Stimulated activated CD4-positive, alpha-beta T cell treated with anti-CD3 and anti-CD28 coated beads, Interleukin-15, amount 100 ng/mL, for 1 hour (primary cell): ENCODE measurements at places on chromosomes 2 and 18.

- DNase-seq: no peak
Measured at GRCh38 chr2:61420991-61421544, 49.8 kb downstream of the USP34 start.

- DNase-seq: no peak
Measured at GRCh38 chr2:151302879-151303278, 13.4 kb upstream of the NMI start.

DNA sequence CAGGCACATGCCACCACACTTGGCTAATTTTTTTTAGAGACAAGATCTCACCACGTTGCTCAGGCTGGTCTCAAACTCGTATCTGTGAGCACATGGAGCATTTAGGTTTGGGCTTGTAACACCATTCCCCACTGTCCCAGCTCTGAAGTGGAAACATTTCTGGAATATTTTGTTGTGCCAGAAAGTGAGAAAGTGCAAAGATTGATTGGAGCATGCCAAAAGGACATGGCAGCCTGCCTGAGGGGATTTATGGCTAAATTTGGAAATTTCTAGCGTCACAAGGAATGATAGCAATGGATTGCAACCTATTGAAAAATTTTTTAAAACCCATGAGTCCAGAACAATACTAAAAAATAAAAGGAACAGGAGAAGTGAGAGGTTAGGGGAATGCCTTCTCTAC is 136.8 kb downstream of the ESCO1 start:
- no peak for DNase-seq

DNA sequence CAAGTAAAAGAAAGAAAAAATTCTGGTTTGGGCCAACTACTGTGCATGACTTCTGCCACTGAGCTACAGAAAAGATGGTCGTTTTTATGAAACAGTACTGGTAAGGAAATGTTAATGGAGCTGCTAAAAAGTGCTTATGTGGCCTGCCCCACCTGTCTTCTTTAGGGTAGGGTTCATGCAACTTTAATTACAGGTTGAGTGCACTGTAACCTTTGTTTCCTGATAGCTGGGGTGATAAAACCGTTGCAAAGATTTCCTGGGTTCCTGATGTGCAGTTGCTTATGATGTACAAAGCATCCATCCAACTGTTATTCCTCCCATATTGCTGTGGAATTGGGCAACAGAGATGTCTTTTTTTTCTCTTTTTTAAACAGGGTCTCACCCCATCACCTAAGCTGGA is 34.3 kb upstream of the PUM2 start:
- DNase-seq: no peak

DNA sequence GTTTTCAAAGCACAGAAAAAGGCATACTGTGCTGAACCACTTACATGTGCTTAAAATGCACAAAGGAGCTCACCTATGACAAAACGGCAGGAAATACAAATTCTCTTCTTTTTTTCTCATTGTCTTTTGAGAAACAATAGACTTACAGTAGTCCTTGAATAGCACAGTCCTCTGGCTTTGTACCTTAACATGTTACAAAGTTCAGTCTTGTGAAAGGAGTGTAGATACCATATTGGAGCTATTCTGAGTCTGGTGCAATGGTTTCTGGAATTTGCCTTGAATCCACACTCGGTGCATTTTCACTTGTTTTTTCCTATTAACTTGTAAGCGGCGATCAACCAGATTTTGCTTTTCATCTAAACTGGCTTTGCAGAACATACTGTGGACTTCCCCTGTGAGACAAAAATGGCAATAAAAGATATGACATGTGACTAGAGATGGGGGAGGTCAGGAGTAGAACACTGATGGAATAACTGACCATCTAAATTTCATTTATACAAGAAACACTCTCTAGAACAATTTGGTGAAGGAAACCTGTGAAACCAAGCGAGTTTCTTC is 109.7 kb downstream of the METTL8 start:
- DNase-seq: no peak

- DNase-seq: no peak
Measured at GRCh38 chr2:200159357-200159707, 147.2 kb upstream of the SPATS2L start.

- DNase-seq: no peak
Measured at GRCh38 chr2:236180076-236180816, 12.1 kb upstream of the GBX2 start.

DNA sequence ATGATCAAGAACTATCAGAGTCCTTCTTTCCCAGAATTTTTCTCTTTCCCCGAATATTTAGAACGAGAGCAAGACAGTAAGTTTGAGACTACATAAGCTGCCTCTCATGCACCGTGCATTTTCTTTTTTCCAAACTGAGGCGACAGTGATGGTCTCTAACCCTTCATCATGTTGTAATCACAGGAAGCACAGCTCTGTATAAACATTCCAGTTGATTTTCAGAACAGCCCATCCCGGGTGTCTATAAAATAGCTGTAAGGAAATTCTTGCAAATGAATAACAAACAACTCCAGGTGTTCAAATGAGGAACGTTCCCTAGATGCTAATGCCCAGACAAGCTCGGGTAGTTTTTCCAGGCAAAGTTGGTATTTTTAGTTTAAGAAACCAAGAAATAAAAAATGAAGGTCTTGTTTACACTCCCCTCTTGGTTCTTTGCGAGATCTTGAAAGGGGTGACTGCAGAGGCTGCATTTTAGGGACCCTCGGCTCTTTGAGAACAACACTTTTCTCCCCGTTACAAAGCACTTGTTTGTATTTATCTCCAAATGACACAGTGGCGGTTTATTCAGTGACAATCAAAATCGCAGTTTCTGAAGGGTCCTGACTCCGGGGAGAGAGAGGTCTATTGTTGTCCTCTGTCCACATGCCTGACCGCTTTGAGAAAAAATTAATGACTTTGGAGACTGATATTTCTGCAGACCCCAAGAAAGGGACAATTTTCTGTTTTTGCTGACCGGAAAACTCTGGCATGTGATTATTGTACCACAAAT is 101.1 kb upstream of the NCK2 start:
- no peak for DNase-seq

GRCh38 chr2:177714704-177715103 is 322.1 kb downstream of the AGPS start:
- no peak for DNase-seq

DNA sequence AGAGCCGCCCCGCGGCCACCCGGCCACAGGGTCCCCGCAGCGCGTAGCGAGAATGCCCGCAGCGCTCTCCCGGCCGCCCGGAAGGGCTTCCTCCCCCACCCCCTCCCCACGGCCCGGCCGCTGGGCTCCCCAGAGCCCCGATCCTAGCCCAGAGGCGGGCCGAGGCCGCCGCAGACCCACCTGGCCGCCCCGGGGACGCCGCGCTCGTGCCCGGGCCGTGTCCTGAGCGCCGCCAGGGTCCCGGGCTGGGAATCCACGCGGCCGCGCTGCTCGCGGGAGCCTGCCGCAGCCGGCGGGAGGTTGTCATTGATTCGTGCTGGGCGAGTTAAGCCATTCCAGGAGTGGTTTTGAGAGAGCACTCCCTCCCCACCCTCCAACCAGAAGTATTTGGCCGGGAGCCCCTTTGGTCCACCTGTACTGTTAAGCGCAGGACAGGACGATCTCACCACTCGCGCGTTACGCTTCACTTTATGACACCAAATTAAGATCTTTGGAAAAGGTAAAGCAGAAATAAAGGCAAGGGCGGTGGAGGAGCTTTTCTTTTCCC is 206.4 kb upstream of the SMAD2 start:
- no peak for DNase-seq

DNA sequence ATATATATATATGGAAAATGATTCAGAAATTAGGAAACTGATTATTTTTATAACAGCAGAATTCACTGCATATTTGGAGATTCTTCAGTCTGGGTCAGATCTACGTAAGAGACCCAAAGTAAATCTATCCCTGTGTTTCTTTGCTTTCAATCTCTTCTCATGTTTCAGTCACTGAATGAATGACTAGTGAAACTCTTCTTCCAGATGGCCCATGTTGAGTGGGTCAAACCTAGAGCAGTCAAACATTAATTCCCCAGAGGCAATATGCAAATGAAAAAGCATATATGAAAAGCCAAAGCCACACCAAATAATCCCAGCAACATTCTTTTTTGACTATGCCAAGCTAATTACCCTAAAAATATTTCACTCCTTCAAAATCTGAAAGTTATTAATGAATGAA is 317.3 kb downstream of the RBM43 start:
- no peak for DNase-seq

DNA sequence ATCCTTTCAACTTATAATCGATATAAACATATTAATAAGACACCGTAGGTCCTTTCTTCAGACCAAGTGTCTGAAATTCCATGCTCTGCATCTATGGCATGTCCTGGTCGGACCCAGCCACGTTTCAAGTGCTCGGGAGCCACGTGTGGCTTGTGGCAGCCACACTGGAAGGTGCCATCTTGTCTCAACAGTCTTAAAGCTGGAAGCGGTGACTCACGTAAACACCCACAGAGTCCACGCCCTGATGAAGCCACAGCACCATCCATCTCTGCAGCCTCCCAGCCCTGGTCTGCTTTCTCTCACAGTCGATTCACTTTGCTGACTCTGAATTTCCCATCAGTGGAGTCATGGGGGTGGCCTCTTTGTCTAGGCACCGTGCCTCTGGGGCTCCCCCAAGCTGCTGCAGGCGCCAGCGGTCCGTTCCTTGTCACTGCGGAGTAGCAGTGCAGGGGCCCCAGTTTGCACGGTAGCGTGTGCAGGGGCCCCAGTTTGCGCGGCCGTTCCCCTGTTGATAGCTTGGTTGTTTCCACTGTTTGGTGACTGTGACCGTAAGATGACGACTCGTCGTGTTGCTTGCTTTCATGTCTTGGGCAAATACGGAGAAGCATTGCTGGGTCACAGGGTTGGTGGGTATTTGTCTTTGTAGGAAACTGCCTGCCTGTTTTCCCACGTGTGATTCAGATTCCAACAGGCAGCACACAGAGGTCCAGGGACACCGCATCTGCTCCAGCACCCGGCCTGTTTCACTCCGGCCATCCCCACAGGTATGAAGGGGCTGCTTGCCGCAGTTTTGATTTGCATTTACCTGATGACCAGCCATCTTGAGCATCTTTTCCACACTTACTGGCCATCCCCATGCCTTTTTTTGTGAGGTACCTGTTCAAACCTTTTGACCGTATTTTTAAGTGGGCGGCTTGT is 240.3 kb downstream of the HDAC4 start:
- no peak for DNase-seq

DNA sequence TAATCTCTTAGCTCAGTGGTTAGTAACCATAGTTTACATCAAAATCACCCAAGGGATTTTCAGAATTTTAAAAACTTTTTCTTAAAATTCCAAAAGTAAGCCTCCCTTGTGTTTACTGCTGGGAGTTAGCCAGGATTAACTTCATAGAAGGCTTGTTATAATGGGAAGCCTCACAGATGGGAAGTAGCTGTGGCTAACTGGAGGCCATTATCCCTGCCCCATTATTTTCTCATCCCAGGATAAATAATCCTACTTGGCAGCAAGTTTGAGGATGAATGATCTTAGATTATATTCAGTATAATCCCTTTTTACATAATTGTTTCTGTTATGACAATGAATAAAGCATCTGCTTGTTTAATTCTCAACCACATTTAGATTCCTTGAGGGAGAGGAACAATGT is 25.5 kb downstream of the PLEK start:
- no peak for DNase-seq

DNA sequence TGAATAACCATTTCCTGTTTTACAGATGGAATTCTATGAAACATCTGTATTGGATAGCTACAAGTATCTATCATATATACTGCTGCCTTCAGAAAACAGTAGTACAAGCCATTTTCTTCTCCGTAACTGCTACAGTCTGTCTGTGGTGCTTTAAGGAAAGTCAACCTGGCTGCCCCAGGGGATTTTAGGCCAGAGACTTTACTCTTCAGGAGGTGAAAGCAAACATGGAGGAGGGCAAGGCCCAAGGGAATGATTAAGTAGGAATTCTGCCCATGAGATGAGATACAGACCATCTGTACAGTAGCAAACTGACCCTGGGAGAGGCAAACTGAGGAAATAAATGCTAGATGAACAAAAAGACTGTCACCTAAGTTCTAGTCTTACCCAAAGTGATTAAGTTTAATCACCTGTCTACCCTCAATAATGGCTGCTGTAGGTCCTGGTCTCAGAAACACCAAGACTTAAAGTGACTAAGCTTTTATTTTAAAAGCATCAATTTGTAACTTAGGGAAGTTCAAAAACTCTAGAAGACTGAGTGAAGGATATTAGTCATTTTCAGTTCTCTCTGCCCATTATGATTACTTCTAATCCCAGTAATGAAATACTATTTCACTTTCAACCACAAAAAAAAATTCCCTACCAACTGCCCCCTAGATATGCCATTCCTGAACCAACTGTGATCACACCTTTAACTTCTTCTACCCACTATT is 14.8 kb downstream of the MBD2 start:
- no peak for DNase-seq

GRCh38 chr2:240111253-240111652 is 24.9 kb downstream of the COPS9 start:
- DNase-seq: no peak

- DNase-seq: no peak
Measured at GRCh38 chr2:203893401-203893800, 25.8 kb downstream of the CTLA4 start.

- DNase-seq: no peak
Measured at GRCh38 chr2:147482111-147482895, 362.5 kb upstream of the ACVR2A start.

GRCh38 chr2:78439122-78439521 is 586.4 kb upstream of the REG3G start:
- DNase-seq: no peak

DNA sequence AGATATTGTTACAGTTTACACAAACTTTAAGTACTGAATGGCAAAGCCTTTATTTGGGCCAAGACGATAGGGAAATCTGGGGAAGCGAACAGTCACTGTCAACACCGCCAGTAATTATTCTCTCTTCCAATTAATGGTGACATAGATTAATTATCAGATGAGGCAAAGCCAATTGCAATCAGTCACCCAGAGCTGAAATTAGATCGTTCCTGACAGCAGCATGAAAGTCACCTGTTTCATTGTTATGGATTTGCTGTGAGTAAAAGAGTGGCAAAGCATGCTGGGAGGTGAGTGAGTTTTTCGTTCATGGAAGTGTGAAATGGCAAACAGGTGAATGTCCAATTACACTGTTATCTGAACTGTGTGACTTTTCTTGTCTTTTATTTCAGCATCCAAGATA is 164.8 kb upstream of the KLHL14 start:
- DNase-seq: no peak

DNA sequence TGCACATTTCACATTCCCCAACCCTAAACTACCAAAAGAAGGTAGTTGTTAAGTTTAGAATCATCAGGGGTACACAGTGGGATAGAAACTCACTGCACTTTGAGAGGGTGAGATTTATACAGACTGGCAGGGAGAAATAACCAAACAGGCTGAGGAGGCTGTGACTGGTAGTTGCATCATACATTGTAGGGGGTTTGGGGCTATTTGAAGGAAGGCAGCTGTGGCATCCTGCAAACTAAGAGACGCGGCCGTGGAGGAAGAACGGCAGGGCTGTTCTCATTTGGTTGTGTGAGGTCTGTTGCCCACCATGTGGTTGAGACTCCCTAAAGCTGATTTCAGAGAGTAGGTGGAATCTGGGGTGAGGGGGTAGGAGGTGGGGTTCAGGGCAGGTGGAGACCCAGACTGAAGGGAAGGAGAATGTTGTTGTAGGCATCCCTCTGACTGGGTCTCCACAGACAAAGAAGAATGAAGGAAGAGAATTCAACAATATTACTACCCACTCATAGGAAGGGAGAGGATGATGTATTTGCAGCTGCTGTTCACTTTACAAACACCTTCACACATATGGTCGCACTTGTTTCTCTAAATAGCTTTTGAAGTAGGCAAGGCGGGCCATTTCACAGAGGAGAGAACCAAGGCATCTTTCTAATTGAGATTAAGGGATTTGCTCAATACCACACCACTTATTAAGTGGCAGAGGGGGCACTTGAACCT is 170.9 kb upstream of the SIX2 start:
- DNase-seq: no peak

GRCh38 chr2:166106431-166107015 is 21.3 kb downstream of the SCN1A start:
- DNase-seq: no peak
